ENCODE measurements at places on chromosomes 3 and 15.

GRCh38 chr3:107925851-107926250 lies 165.0 kb downstream of the CD47 start:
- DNase-seq = no peak

DNA sequence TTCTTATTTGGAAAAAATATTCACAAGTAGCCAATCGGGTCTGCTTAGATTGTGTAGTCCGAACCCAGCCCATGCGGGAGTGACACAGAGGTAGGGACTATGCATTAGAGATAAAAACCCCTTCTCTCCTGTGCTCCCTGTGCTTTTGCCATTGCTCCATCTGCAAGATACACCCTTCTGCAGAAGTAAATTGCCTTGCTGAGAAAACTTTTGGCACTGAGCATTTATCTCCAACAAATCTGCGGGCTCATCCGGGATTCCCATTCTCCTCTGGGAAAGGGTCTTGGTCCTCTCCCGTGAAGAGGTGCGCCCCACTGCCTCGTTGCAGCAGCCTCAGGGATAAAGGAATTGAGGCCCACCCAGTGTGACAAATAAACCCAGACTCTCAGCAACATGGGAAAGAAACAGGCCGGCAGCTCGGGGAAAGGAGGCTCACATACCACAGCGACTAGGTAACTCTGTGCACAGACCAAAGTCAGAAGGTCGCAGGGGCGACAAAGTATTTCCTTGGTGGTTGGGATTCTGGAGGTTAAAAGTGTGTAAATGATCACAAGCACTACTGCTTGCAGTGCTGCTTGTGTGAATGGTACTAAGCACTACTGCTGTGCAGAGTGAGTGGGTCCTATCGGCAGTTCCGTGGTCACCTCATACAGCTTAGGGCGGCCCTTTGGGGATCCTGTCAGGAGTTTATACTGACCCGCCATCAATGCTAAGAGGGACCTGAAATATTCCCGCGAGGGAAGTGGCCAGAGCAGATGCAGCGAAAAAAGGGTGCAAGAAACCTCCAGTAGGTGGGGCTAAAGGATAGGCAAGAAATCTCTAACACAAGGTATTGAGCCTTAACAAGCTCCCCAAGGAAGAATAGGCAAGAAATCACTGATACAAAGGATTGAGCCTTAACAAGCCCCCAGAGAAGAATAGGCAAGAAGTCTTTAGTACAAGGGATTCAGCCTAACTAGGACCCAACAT lies 54.3 kb downstream of the GSK3B start:
- no peak for DNase-seq

DNA sequence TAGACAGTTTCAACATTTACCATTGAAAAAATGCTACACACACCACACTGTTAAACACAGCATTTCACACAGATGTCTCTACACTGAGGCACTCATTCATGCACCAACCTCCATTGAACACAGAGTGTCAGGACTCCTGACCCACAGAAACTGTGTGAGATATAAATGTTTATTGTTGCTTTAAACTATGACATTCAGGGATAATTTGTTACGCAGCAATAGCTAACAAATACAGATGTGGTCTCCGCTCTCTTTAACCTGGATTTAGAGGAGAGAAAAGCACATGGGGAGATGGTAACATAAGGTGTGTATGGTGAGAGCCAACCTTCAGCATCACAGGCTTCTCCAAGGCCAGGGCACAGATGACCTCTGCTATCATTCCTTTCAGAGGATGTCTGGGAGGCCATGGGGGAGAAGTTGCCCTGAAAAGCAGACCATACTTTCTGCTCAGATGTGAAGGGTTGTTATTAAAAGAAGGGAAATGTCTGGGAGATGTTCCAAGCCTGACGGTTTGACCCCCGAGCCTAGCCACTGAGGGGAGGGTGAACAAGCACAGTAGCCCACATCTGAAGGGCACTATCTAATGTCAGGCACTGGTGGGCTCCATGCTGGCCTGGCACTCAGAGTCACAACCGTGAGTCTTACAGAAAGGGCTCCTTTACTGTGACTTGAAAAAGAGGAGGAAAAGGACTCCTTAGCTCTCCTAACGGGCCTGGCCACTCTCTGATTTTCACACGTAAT lies 284.5 kb upstream of the TLE3 start:
- no peak for DNase-seq

DNA sequence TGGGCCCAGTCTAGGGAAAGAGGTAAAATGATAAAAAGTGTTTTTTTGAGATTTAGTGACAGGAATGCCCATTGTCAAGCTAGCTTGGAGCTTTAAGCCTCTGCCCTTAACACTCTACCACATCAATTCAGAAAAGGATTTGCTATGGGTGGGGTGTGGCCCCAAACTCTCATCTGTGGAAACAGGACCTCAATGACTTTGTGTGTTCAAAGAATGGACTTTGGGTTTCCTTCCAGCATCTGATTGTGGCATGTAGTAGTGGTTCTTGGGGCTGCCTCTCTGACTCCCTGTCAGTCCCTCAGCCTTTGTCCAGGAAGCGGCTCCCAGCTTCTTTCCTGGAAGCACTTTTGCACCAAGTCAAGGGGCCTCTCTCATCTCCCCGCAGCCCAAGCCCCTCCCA lies 56.1 kb downstream of the CCNL1 start:
- DNase-seq = no peak

DNA sequence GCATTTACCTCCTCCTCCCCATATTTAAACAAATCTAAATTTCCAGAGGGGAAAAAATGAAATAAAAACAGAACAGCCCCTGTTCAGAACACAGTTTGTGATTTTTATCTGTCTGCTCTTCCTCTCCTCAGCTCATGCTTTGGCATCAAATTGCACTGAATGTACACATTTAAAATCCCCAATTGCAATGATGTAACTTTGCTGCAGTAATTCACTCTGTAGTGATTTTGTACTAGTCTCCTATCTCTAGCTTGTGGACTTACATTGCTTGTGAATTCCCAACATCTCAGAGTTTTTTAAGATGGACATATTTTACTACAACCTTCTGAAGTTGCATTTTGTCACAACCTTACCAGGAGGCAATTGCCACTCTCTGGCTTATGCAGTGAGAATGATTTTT lies 81.6 kb upstream of the ROBO2 start:
- DNase-seq = no peak

Data from GM04504 (cell line).